ENCODE measurements at places on chromosomes 16 and 17. TPM values are rescaled to one million over a fixed set of nuclear protein-coding genes. Genes with fewer than 3 reads are reported as not detected.

DNA sequence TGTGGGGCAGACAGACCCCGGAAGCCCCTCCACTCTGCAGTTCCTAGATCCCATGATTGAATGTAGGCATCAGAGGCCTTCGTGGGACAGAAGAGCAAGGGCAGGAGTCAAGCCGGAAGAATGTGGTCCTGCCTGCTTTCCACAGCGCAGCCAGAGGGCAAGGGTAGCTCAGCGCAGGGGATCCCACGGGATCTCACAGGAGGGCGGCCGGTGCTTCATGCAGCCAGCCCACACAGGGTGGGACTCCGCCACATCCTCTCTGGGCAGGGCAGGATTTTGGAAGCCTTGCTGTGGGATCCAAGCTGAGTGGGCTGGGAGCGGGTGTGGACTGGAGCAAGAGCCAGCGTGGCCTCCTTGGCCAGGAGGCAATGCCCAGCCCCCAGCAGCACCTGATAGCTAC is 13.0 kb downstream of the KATNB1 start:
- DNase-seq: no peak

- no peak for DNase-seq
These were observed 15.4 kb downstream of the CD7 start for GRCh38 chr17:82301916-82302567.

- no peak for DNase-seq
These were observed 33.5 kb upstream of the ETV4 start for GRCh38 chr17:43579566-43580140.

DNA sequence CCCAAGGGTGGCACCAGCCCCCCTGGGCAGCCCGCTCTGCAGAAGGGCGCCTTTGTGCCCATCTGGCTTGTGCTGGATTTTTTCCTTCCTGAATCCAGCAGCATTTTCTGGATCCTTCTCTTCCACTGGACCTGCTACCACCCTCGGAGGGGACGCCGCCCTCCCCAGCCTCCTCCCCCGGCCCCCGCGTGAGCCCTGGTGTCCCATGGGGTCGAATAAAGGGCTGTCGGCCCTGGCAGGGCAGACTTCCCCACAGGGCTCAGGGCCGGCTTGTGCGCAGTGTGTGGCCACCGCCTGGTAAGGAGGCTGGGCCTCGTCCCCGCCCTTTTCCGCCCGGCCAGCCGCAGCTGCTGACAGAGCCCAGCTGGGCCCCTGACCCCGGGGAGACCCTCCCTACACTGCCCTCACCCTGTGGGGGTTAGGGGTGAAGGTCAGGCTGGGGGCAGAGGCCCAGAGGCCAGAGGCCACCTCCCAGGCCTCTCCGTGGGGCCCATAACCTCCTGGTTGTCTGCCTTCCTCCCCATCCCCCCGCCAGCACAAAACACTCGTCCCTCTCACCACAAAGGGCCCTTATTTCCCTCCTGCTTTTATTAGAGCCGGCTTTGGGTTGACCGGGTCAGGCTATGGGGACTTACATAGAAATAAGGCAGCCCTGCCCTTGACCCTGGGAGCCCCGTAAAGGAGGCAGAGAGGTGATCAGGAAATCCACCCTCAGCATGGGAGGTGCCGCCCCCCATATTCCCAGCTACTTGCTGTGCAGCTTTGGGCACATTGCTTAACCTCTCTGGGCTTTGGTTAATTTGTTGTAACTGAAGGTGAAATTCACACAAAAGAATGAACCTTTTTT is 179.3 kb upstream of the CIBAR2 start:
- peak; percentile 72 for DNase-seq

- DNase-seq: no peak
These were observed 64.8 kb downstream of the KANSL1 start for GRCh38 chr17:46128453-46128852.

DNA sequence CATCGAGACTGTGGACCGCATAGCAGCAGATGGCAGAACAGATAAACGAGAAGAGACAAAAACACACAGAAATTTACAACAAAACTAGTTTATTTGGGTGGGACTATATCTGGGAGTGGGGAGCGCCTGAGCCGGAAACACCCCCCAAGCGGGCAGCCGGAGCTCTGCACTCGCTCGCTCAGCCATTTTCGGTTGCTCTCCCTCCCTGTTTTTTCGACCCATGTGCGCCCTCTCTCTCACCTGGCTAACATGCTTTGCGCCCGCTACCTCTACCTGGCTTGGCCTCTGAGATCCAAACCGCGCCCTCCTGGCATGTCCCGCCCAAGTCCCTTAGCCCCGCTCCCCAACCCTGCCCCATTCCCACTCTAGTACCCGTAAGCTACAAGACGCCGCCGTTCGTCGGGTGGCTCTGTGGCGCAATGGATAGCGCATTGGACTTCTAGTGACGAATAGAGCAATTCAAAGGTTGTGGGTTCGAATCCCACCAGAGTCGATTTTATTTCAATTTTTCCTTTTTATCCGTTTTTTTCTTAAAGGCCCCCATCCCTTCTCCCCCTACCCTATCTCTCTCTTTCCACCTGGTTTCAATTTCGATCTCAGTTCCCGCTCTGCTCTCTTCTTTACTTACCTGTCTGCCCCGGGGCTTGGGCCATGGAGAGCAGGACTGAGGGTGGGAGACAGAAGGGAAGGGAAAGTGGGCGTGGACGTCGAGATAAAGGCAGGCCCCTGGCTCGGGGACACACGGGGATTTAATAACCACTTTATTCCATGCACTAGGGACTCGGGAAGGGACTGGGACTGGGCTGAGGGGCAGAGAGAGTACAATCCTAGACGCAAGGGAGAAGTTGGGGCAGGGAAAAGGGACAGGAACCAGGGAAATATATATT is 2.4 kb upstream of the ALOXE3 start:
- DNase-seq: peak; percentile 67

The MMP28 gene
- 5.0 TPM for total RNA-seq

GRCh38 chr17:64306850-64307463 is 43.9 kb upstream of the TEX2 start:
- peak; percentile 72 for DNase-seq

The CCL17 gene
- not detected for total RNA-seq

GRCh38 chr17:17975436-17975835 is 2.8 kb downstream of the DRC3 start:
- DNase-seq: no peak

DNA sequence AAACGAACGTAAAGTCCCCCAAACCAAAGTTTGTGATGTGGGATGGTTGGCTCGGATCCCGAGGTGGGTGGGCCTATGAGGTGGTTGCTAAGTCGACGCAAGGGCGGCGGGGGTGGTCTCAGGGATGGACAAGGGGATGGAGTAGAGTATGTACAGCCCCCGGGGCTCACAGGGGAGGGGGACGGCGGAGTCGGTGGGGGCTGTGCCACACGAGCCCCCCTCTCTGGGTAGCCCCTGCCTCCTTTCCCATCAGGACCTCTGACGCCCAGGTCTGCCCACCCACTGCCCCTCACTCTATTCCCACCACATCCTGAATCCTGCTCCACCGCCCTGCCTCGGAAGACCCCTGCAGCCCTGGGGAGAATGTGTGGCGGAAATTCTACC is 15.2 kb downstream of the IL34 start:
- DNase-seq: no peak

DNA sequence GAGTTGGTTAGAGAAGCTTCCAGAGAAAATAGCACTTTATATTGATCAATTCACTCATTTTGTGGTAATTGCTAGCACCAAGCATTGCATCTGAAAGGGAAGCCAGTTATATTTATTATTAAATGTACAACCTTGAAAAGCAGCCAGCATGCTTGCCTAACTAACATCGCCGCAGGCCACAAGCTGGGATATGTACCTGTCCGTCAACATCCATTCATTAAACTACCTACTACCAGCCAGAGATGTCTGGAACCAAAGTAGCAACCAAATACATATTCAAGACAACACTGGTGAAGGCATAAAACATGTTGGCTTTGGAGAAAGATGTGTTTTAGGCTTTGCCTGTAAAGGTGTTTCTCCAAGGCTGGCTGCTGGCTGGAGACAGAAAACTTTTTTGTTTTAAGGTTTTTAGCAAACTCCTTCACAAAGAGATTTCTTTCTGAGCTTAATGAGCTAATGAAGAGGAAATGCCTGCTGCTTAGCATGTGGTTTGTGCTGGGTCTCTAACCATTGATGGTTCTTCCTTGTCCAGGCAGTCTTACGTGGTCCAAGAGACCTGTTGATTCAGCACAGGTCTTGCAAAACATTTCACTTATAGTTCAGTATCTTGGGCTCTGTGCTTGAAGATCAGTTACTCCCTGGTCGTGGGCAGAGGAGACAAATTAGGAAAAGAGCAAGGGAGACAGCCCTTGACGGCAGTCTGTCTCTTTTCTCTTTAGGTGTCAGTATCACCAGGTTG is 3.1 kb downstream of the ITPRIPL2 start:
- no peak for DNase-seq

The AATK gene
- 12.7 TPM for total RNA-seq

DNA sequence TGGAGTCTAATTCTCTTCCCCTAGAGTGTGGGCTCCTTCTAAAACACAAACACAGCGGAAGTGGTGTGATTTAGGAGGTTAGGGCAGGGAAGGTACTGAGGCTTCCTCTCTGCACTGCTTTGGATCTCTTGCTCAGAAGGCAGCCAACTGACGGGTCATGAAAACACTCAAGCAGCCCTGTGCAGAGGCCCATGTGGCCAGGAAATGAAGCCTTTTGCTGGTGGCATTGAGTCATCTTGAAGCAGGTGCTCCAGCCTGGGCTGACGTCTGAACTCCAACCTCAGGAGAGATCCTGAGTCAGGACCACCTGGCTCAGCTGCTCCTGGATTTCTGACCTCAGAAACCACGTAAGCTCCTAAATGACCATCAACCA is 72.9 kb downstream of the MRM1 start:
- no peak for DNase-seq

DNA sequence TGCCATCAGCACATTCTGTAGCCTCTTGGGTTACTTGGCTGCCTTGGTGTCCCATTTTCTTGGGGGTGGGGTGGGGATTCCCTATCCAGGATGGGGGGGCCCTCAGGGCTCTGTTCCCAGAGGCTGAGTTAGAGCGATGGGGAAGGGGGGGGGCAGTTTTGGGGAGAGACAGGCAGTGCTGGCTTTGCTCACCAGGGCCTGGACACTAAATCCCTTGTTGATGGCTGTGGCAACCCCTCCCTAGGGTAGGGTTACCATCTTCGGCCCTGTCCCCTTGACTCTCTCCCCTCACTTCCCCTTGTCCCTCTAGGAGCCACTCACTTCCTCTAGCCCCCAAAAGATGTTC is 660 bp upstream of the ATP2A1 start:
- DNase-seq: no peak

The HSF4 gene
- total RNA-seq: 48.1 TPM

DNA sequence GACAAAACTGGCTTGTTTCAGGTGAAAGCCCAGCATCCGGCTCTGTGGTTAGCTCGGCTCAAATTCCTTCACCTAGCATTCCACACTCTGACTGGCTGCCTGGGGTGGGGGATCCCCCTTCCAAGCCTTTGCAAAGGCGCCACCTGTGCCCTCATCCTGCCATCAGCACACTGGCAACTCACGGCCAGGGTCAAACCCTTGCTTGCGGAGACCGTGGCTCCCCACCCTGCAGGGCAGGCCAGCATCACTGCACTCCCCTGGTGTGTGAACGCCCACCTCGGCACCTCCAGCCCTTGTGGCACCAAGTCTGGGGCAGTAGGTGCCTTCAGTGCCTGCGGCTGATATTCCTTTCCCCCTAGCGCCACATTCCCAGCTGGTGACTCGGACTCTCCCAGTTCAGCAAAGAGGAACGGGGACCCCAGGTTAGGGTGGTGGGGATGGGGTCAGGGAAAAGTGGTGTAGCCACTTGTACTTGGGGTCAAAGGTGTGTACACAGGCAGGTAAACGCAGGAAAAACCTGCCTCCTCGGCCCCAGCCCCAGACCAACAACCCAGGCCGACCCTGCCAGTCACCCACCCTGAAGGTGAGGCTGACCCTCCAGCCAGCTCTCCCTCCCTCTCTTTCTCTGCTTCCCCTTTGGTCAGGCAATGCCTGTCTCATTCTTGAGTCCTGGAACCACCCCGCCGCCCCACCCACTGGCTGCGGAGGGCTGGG is 1.1 kb downstream of the FLII start:
- peak; percentile 69 for DNase-seq

DNA sequence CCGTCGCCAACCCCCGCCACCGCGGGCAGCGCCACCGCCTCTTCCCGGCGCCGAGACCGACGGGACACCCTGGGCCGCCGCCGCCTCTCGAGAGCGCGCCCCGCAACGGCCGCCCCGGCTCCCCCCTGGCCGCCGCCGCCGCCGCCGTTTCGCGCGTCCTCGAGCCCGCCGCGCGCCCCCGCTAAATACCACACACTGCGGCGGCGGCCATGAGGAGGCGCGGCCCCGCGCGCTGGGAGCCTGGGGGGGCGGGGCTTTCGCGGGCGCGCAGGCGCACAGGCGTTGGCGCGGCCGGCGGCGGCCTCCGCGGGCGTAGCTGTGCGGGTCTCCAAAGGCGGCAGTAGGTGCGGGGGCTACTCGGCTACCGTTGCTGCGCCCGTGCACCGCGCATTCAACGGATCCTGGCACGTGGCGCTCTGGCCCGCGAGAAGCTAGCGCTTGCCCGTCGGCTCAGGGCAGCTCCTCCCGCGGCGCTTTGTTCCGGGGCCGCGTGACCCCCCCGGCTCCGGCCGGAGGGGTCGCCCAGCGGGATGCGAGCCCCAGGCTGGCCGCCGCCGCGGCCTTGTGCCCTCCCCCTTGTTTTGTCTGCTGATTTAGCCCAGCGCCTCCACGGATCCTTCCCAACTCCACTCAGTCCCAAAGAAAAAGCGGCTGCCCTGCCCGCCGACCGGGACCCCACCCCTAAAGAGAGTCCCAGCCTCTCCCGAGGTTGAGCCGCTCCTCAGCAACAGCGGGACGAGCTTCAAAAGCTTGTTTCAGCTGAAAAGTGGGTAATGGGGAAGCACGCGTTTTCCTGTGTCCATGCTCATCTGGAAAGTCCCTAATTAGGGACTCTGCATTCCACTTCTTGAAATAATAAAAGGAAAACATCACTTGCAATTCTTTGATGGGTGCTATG is at the start of gene SIAH1:
Gene SIAH1, minus strand, starts transcription at position 161 of the 898 bp plus-strand sequence. CDS start 22,985 bp downstream, outside the sequence.
- DNase-seq: peak; percentile 88

DNA sequence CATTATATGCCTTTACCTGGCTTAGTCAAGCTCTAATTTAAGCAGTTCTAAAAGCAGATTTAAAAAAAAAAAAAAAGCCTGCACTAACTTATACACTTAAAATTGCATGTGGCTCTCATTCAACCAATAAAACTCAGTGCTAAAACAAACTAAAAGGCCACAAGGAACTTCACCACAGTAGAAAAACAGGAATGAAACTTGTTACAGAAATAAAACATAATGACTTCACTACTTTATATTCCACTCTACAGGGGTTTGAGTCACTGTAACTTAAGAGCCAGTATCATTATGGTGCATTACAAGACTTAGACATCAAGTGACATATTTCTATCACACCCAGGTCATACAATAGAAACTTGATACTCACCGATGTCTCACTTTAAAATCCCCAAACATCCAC is 11.1 kb downstream of the CA10 start:
- DNase-seq: no peak

The CENPN gene
- 13.7 TPM for total RNA-seq

DNA sequence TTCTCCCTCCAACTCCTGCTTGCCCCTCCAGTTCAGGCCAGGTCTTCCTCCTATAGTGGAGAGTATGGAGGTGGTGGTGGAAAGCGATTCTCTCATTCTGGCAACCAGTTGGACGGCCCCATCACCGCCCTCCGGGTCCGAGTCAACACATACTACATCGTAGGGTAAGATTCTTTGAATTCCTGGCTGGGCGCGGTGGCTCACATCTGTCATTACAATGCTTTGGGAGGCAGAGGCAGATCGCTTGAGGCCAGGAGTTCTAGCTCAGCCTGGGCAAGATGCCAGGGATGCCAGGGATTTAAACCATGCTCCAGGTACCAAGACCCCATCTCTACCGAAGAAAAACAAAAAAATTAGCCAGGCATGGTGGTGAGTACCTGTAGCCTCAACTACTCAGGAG is 1.4 kb downstream of the ZG16 start:
- no peak for DNase-seq

GRCh38 chr16:85638695-85639409 is 25.7 kb downstream of the GSE1 start:
- no peak for DNase-seq

All from left cardiac atrium (tissue), 4 donors.